Ovary (tissue), 10 donors: ENCODE measurements at places on chromosomes 6 and 20.

DNA sequence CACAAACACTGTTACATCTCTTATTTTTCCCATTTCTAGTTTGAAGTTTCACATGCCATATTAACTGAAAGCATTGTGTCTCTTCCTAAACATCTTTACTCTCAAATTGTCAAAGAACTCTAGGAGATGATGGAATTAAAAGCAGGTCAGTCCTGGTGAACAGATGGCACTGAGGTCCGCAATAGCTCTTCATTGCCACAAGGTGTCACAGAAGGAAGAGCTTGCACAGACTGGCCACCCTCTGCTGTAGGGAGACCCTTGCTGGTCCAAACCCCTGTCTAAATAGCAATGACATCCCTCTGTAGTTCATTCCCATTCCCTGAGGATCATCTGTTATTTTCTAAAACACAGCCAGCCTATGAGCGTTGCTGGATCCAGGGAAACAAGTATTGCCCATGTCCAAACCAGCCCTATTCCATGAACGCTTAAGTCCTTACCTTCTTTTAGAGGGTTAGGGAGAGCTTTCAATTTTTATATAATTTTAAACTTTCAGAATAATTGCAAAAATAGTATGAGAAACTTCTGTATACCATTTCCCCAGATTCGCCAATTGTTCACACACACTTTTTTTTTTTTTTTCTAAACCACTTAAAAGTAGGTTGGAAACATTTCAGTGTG lies 10.1 kb upstream of the HDAC2 start:
- no peak overlapping the region for H3K27ac ChIP-seq
- no peaks in the 10 kb centered on the region for H3K27me3 ChIP-seq
- H3K36me3 ChIP-seq, result no peaks in the 10 kb centered on the region
- H3K4me1 ChIP-seq, result no peaks in the 10 kb centered on the region
- DNase-seq, result no peak

GRCh38 chr6:5752391-5752680 lies 254.4 kb downstream of the NRN1 start:
- no peak overlapping the region for H3K4me3 ChIP-seq
- H3K4me1 ChIP-seq, result no peaks in the 10 kb centered on the region
- H3K36me3 ChIP-seq, result no peaks in the 10 kb centered on the region
- no peaks in the 10 kb centered on the region for H3K27me3 ChIP-seq
- no peak for DNase-seq
- no peak overlapping the region for H3K27ac ChIP-seq

GRCh38 chr6:23563323-23563722 lies 562.7 kb upstream of the NRSN1 start:
- no peaks in the 10 kb centered on the region for H3K4me1 ChIP-seq
- H3K27me3 ChIP-seq, result no peaks in the 10 kb centered on the region
- DNase-seq, result no peak
- H3K4me3 ChIP-seq, result no peak overlapping the region
- H3K27ac ChIP-seq, result no peak overlapping the region

DNA sequence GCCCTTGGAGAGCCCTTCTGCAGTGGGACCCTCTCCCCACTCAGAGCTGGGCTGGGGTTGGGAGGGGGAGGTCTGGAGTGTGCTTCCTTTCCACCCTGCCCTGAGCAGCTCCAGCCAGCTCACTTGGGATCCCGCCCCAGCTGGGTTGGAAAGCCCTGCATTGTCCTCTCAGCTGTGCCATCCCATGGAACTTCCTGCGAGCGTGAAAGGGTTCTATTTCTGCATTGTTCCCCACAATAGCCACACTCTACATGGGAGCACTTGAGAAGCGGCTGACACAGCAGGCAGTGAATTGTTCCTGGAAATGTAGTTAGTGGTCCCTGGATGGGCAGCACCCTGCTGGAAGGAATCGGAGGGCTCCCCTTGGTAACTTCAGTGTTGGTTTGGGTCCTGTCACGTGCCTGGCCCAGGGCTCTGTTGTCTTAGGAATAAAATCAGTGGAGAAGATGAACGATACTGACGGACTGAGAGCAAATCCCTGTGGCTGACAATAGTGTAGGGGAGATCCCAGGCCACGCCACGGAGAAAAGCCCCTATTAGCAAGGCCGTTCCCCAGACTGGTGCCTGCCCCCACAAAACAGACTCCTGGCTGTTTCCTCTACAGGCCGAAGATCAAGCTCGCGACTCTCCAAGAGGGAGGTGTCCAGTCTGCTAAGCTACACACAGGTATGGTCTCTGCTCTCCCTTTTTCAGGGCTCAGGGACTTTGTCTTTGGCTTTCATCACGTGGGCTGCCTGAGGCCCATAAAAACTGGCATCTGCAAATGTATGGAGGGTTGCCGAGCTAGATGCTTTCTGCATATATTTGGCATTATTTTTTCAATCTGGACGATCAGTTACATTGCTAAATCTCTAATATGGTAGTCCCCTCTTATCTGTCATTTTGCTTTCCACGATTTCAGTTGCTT lies 18.8 kb downstream of the DNMT3B start:
- H3K4me1 ChIP-seq, result no peaks in the 10 kb centered on the region
- DNase-seq, result no peak
- no peaks in the 10 kb centered on the region for H3K27me3 ChIP-seq
- H3K4me3 ChIP-seq, result no peak overlapping the region

DNA sequence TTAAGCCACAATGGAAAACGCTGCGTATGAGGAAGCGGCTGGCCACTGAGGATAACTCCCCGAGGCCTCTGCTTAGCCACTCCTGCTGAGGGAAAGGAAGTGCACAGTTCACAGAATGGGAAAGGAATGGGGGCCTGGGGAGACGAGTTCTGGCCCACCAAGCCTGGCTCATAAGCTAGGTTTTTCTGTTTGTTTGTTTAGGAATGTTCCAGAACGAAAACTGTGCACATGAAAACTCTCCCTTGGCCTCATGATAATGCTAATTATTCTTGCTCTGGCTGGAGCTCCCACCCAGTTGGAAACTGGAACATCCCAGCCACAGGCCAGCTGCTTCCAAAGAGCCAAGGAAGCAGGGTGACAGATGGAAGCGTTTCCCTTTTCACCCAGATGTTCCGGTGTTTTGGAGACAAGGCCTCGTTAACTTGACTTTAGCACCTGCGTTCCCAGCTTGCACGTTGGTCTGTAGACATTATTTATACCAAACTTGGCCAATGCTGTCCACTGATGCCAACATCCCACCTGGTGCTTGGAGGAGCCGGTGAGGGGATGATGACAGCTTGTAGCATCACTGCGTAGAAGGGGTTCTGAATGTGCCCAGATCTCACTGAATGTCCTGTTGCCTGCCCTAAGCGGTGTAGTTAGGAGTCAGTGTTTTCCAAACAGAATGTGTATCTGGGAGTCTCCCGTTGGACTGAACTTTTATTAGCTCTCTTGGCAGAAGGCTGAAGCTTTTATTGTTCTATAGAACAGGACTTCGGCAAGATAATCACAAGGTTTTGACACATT lies 34.5 kb downstream of the APCDD1L start:
- no peak overlapping the region for H3K27ac ChIP-seq
- H3K27me3 ChIP-seq, result no peaks in the 10 kb centered on the region
- no peaks in the 10 kb centered on the region for H3K36me3 ChIP-seq
- no peak for DNase-seq
- H3K4me3 ChIP-seq, result no peak overlapping the region
- H3K4me1 ChIP-seq, result no peaks in the 10 kb centered on the region

DNA sequence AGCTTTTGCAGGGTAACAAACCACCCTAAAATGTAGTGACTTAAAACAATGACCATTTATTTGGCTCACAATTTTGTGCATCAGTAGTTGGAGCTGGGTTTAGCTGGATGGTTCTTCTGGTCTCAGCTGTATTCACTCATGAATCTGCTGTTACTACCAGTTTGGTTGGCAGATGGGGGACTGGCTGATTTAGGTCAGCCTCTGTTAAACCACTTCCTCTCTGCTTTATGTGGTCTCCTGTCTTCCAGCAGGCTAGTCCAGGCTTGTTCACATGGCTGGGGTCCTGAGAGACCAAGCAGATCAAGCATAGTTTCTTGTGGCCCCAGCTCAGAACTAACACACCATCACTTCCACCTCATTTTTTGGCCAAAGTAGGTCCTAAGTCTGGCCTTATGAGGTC lies 67.2 kb upstream of the LAMP5 start:
- no peak overlapping the region for H3K27ac ChIP-seq
- H3K36me3 ChIP-seq, result no peaks in the 10 kb centered on the region
- H3K4me1 ChIP-seq, result no peaks in the 10 kb centered on the region
- no peak overlapping the region for H3K4me3 ChIP-seq
- no peak for DNase-seq

- no peak overlapping the region for H3K4me3 ChIP-seq
- no peak for DNase-seq
- H3K27ac ChIP-seq, result no peak overlapping the region
- H3K4me1 ChIP-seq, result no peaks in the 10 kb centered on the region
- H3K36me3 ChIP-seq, result no peaks in the 10 kb centered on the region
Measured at GRCh38 chr6:12851123-12851695, 134.6 kb downstream of the PHACTR1 start.

DNA sequence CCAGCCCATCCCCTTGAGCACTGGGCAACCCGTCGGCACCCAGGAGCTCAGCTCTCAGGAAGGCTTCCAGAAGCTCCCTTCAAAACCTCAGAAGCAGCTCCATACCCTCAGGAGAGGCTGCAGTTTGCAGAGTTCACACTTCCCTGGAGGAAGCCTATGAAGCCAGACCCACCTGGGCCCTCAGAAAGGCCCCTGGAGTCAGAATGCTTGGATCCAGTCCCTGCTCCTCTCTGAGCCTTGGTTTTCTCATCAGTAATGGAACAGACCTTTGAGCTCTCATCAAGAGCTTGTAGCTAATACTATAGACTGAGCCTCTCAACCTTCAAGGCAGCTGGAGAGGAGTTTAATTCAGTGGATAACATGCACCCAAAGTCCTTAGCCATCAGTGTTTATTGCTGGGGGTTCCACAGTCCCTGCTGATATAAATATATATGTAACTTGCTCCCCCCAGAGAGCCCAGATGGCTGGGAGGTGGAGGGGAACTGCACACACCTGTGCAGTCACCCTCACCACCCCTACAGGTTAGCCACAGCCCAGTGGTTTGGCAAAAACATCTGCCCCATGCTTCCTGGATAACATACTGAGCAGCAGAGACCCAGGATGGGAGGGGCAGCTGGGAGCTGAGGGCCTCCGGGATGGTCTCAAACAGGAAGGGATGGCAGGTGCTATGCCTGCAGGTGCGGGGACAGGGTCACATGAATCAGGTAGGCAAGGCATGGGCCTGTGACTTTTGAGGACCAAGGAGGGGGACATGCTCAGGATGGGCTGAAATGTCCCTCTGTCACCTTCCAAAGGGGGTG lies 120.1 kb downstream of the SNX5 start:
- H3K36me3 ChIP-seq, result no peaks in the 10 kb centered on the region
- H3K4me3 ChIP-seq, result no peak overlapping the region
- H3K27me3 ChIP-seq, result no peaks in the 10 kb centered on the region
- no peak overlapping the region for H3K27ac ChIP-seq
- DNase-seq, result no peak

- peaks cover 3% of the 10 kb centered on the region for H3K4me1 ChIP-seq
- no peak for DNase-seq
- no peaks in the 10 kb centered on the region for H3K36me3 ChIP-seq
- H3K27ac ChIP-seq, result no peak overlapping the region
Measured at GRCh38 chr20:51497542-51498467, 44.7 kb downstream of the NFATC2 start.

DNA sequence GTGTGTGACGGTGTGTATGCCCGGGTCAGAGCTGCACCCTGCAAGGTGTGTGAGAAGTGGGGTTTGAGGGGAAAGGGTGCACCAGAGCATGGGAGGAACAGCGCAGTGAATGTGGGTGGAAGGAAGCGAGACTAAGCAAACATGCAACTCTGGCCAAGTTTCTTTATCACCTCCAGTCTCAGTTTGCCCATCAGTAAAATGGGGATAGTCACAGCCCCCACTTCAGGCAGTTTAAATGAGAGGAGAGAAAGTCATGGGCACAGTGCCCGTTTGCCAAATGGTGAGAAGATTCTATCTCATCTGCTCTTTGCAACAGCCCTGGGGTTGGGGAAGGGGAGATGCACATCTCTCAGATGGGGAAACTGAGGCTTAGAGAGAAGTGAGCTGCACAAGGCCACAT lies 12.8 kb upstream of the VSTM2L start:
- no peak for DNase-seq
- no peaks in the 10 kb centered on the region for H3K4me1 ChIP-seq
- H3K27ac ChIP-seq, result no peak overlapping the region
- no peaks in the 10 kb centered on the region for H3K36me3 ChIP-seq
- H3K27me3 ChIP-seq, result no peaks in the 10 kb centered on the region

DNA sequence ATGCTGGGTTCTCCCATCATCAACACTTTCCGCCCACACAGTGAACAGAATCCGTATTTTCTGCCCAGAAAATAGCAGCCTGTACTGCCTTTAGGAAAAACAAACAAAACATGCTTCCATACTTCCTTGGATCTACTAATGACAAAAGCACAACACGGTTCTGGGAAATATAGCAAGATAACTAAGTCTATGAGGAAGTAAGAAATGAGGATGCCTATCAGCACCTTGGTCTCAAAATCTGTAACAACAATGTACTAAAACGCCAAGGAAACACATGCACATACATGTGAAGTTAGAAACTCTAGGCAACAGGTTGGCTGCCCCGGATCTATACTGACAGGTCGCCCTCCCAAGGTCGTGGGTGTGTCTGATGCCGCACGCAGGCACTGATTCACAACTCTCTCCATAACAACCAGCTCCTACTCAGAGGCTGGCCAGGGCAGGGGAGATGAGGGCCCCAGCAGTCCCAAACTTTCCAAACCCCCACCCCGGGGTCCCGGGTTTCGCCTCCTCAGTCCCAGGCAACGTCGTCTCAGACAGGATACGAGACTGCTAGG lies 710 bp downstream of the BTBD9 start:
- peak overlapping the region; percentile 88 for H3K4me3 ChIP-seq
- no peak for DNase-seq
- peaks cover 5% of the 10 kb centered on the region for H3K4me1 ChIP-seq
- H3K36me3 ChIP-seq, result no peaks in the 10 kb centered on the region
- H3K27ac ChIP-seq, result peak overlapping the region; percentile 94

- no peaks in the 10 kb centered on the region for H3K27me3 ChIP-seq
- no peak for DNase-seq
- no peaks in the 10 kb centered on the region for H3K4me1 ChIP-seq
- H3K4me3 ChIP-seq, result no peak overlapping the region
- no peaks in the 10 kb centered on the region for H3K36me3 ChIP-seq
Measured at GRCh38 chr6:135722190-135722589, 129.3 kb upstream of the PDE7B start.

DNA sequence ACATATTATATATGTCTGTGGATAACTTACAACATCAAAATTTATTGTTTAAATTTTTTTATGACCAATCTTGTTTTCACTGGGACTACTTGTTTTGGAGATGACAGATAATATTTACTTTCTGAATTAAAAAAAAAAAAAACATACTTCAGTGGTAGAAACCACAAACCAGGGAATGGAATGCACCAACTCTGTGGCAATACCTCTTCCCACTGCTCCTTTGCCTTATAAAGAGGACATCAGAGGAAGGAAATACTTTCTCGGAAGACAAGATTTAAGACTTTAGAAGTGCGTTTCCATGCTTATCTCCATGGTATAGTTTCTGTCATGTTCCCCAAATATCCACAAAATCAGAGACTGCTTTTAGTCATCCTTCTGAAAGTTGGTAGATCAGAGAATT lies 1241.1 kb upstream of the EYS start:
- H3K27me3 ChIP-seq, result no peaks in the 10 kb centered on the region
- no peaks in the 10 kb centered on the region for H3K4me1 ChIP-seq
- no peak overlapping the region for H3K27ac ChIP-seq
- no peaks in the 10 kb centered on the region for H3K36me3 ChIP-seq
